ENCODE measurements at places on chromosomes 3 and 15.

GRCh38 chr15:99106417-99107220 is 1.7 kb downstream of the SYNM start:
- peak overlapping the region; percentile 62 for H3K4me3 ChIP-seq
- H3K36me3 ChIP-seq: no peaks in the 10 kb centered on the region
- no peak for DNase-seq
- H3K27ac ChIP-seq: peak overlapping the region; percentile 51

- H3K27ac ChIP-seq: no peak overlapping the region
- no peak for DNase-seq
- H3K27me3 ChIP-seq: no peaks in the 10 kb centered on the region
- H3K4me1 ChIP-seq: no peaks in the 10 kb centered on the region
- H3K36me3 ChIP-seq: no peaks in the 10 kb centered on the region
These were observed 33.5 kb upstream of the CSPG5 start for GRCh38 chr3:47612178-47612577.

DNA sequence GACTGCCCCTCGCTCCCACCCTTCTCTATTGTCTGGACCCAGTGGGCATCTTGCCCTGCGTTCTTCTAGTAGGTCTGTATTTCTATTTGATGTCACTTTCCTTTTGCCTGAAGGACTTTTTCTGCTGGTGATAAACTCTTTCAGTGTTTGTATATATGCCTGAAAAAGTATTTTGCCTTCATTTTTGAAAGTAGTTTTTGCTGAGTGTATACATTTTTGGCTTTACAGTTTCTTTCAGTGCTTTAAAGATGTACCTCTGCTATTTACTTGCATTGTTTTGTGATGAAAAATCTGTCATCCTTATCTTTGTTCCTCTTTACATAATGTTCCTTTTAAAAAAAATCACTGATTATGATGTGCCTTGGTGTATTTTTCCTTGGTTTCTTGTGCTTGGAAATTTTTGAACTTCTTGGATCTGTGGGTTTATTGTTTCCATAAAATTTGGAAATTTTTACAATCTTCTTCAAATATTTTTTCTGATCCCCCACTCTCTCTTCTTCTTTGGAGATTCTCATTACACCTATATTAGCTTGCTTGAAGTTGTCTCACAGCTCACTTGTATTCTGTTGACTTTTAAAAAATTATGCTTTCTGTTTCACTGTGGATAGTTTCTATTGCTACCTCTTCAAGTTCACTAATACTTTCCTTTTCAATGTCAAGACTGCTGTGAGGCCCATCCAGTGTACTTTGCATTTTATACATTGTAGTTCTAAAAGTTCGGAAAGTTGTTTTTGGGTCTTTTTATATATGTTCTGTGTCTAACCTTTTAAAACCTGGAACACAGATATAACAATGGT is 67.8 kb downstream of the RGMA start:
- H3K4me1 ChIP-seq: no peaks in the 10 kb centered on the region
- H3K36me3 ChIP-seq: peaks cover 21% of the 10 kb centered on the region
- H3K4me3 ChIP-seq: no peak overlapping the region
- H3K27ac ChIP-seq: no peak overlapping the region
- no peaks in the 10 kb centered on the region for H3K27me3 ChIP-seq

DNA sequence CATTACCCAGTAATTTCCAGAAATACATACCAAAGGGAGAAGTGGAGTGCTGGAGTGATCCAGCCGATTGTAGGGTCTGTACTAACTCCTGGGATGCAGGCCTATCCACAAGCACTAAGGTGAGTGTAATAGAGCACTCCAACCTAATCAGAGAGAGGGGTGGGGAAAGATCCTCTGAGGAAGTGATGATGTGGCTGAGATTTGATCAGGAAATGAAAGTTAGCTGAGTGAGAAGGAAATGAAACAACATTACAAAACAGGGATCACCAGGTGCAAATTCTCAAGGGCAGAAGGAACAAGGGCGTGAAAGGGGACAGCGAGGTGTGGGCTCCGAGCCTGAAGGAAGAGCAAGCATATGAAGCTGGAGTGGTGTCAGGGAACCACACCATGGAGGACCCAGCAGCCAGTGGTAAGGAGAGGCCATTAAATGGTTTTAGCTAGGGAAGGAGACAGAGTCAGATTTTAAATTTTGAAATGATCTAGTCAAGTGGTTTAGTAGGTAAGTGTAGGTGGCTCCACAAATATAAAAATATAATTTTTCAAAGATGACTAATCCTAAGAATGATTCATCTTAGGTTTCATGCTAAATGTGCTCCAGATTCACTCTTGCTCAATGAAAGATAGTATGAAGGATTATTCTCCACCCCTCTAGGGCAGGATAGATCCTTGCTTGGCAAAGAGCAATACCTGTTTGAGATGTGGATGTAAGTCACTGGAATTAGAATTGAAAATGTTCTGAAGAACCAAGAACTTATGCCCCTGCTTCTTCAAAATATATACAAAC is 348.7 kb downstream of the TBL1XR1 start:
- no peak overlapping the region for H3K27ac ChIP-seq
- H3K4me1 ChIP-seq: no peaks in the 10 kb centered on the region
- H3K4me3 ChIP-seq: no peak overlapping the region
- no peaks in the 10 kb centered on the region for H3K27me3 ChIP-seq
- DNase-seq: no peak

DNA sequence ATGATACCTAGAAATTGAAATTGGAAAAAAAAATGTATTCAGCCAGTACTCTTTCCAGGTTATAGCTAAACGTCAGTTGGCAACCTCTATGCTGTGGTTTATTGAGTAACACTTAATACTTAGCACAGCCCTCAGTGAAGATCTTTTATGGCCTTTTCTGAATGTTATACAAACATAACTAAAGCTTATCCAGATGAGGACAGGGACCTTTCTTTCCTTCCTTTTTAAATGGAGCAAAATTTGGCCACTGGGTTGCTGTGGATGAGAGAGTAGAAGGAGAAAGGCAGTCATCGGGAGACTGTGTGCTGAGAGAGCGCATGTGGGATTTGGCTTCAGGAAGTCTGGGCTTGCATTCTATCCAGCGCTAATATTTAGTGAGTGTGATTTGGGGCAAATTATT is 36.1 kb downstream of the IGF1R start:
- no peak for DNase-seq
- H3K4me1 ChIP-seq: peaks cover 4% of the 10 kb centered on the region
- no peak overlapping the region for H3K4me3 ChIP-seq
- no peaks in the 10 kb centered on the region for H3K36me3 ChIP-seq
- H3K27ac ChIP-seq: peak overlapping the region; percentile 7

- no peaks in the 10 kb centered on the region for H3K27me3 ChIP-seq
- H3K4me3 ChIP-seq: no peak overlapping the region
- peak overlapping the region; percentile 23 for H3K27ac ChIP-seq
- peaks cover 17% of the 10 kb centered on the region for H3K4me1 ChIP-seq
- H3K36me3 ChIP-seq: no peaks in the 10 kb centered on the region
- DNase-seq: peak; percentile 80
These were observed 47.0 kb downstream of the ZNF609 start for GRCh38 chr15:64507293-64507802.

DNA sequence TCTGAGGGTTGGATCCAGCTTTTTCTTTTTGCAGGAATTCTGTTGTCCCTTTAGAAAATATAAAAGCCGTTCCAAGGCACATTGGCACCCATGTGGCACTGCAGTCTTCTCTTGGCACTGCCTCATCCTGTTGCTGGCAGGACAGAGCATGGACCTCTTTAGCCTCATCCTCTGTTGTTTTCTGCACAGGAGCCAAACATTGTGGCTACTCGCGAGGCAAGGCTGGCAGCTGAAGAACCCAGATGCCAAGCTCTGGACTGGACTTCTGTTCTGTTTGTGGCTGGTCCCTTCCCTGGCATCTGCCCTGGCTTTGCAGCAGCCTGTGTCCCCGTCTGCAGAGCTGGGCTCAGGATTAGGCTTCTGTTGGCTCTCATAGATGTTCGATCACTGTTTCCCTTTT is 224.7 kb upstream of the TBC1D5 start:
- DNase-seq: no peak
- H3K36me3 ChIP-seq: no peaks in the 10 kb centered on the region
- H3K27me3 ChIP-seq: no peaks in the 10 kb centered on the region
- H3K4me3 ChIP-seq: no peak overlapping the region
- no peaks in the 10 kb centered on the region for H3K4me1 ChIP-seq
- H3K27ac ChIP-seq: no peak overlapping the region

DNA sequence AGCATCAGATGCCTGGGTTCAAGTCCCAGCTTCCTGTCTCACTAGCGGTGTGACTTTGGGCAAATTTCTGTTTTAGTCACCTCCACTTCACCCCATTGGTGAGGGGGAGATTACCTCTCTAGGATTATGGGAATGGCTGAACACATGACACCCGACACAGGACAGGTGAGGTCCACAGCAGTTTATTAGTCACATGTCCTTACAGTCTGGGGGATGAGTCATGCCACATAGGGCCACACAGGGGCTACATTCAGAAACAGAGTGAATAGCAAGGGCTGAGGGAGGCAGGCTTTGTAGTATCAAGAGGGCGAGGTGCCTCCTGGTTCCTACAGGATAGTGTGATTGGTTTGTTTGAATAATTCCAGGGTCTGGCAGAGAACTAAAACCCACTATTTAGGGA is 15.2 kb upstream of the ITGA11 start:
- H3K4me3 ChIP-seq: no peak overlapping the region
- H3K27ac ChIP-seq: no peak overlapping the region
- no peaks in the 10 kb centered on the region for H3K36me3 ChIP-seq
- H3K4me1 ChIP-seq: no peaks in the 10 kb centered on the region

DNA sequence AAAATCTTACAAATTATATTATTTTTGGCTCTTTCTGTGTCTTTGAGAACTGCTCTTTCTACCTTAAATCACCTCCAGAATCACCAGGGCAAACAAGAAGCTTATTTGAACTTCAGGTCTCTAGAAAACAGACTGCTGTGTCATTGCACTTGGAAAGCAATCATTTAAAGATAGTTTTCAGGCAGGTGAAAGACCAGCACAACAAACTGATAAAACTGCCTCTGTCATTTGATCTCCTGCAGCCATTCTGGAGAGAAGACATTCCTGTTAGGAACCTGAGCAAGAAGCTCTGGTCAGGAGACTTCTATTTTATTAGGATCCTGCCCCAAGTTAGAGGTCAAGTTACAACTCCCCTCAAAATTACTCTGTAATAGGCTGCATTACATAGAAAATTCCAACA is 50.7 kb upstream of the AP4E1 start:
- H3K27ac ChIP-seq: no peak overlapping the region
- no peaks in the 10 kb centered on the region for H3K4me1 ChIP-seq
- no peak for DNase-seq
- no peaks in the 10 kb centered on the region for H3K36me3 ChIP-seq
- no peaks in the 10 kb centered on the region for H3K27me3 ChIP-seq
- H3K4me3 ChIP-seq: no peak overlapping the region

DNA sequence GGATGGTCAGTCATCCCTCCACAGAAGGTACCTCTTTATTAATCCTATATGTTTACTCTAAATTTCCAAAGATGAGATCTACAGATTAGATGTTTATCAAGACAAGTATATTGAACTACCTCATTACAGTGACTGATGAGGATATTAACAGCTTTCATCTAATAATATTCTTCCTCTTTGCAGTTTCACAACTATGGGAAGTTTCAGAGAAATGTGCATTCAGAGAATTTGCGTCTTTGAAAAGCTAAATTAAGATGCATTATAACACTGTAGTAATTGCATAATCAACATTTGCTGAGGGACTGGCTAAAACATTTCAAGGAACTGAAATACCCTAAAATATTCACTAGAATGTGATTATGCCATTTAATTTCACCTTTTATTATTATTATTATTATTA is 46.7 kb downstream of the MCF2L2 start:
- H3K27ac ChIP-seq: no peak overlapping the region
- DNase-seq: no peak
- no peak overlapping the region for H3K4me3 ChIP-seq
- no peaks in the 10 kb centered on the region for H3K4me1 ChIP-seq
- H3K27me3 ChIP-seq: no peaks in the 10 kb centered on the region

- H3K4me3 ChIP-seq: no peak overlapping the region
- DNase-seq: no peak
- H3K36me3 ChIP-seq: no peaks in the 10 kb centered on the region
- no peaks in the 10 kb centered on the region for H3K27me3 ChIP-seq
- H3K27ac ChIP-seq: peak overlapping the region; percentile 45
- H3K4me1 ChIP-seq: peaks cover 9% of the 10 kb centered on the region
These were observed 121.1 kb downstream of the ADAM10 start for GRCh38 chr15:58628206-58628947.

DNA sequence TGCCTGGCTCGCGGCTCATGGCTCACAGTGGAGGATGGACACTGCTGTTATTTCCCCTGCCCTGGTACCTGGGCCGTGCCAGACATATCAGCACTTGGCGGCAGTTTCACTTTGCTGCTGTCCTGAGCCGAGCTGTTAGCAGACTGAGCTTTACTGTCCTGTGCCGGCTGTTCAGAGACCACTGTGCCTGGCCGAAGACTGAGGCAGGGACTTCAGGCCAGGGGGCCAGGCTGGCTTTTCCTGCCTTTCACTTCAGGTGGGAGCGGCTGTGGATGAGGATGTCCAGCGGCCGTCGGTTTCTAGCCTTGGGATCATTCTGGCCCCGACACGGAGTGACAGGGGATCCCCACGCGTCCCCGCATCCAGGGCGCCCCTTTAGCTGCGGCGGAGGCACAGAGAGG is 1.1 kb downstream of the ATP10A start:
- no peaks in the 10 kb centered on the region for H3K36me3 ChIP-seq
- H3K4me3 ChIP-seq: peak overlapping the region; percentile 45
- H3K4me1 ChIP-seq: no peaks in the 10 kb centered on the region
- H3K27ac ChIP-seq: peak overlapping the region; percentile 47
- no peak for DNase-seq
- no peaks in the 10 kb centered on the region for H3K27me3 ChIP-seq

DNA sequence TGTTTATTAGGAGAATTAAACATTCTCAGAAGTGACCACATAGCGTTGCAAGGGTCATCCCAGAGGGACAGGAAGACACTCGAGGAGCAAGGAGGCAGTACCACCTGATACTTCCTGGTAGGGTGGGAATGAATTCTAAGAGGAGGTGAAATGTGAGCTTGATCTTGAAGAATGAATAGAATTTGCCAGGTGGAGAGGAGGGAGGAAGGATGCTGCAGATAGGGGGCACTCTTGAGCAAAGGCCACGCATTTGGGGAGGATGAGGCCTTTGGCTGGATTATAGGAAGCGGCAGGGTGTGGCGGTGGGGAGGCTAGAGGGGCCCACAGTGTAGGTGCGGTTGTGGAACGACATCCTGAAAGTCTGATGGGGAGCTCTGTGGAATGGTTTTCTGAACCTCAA is 33.5 kb downstream of the CHCHD6 start:
- H3K36me3 ChIP-seq: no peaks in the 10 kb centered on the region
- no peak overlapping the region for H3K4me3 ChIP-seq
- H3K27ac ChIP-seq: no peak overlapping the region
- H3K27me3 ChIP-seq: no peaks in the 10 kb centered on the region
- no peak for DNase-seq
- no peaks in the 10 kb centered on the region for H3K4me1 ChIP-seq

All from colonic mucosa (tissue), 4 donors.